ENCODE measurements at places on chromosomes 11 and 22. TPM values are rescaled to one million over a fixed set of nuclear protein-coding genes. Genes with fewer than 3 reads are reported as not detected.

GRCh38 chr11:7278314-7278917 lies 26.7 kb downstream of the SYT9 start:
- H3K27me3 ChIP-seq, result no peaks in the 10 kb centered on the region
- no peaks in the 10 kb centered on the region for H3K36me3 ChIP-seq
- H3K4me3 ChIP-seq, result no peak overlapping the region
- H3K4me1 ChIP-seq, result no peaks in the 10 kb centered on the region
- no peak overlapping the region for H3K27ac ChIP-seq

DNA sequence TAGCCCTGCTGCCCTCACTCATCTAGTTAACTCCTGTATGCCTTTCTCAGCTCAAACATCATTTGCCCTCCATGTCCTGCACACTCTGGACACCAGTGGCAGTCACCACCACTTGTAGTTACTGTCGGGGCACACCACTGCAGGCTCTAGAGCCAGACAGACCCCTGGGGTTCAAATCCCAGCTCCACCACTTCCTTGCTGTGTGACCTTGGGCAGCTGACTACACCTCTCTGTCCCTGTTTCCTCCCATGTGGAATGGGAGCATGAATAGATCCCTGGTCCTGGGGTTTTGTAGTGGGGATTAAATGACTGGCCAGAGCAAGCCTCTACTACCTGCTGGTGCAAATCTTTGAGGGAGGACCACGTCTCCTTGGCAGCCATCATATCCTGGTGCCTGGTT lies 7.8 kb upstream of the IFT27 start:
- DNase-seq, result no peak
- no peaks in the 10 kb centered on the region for H3K4me1 ChIP-seq
- H3K4me3 ChIP-seq, result no peak overlapping the region
- H3K27ac ChIP-seq, result no peak overlapping the region
- H3K27me3 ChIP-seq, result no peaks in the 10 kb centered on the region
- no peaks in the 10 kb centered on the region for H3K36me3 ChIP-seq

The TREH gene
- total RNA-seq, result not detected

GRCh38 chr22:21696115-21696514 lies 30.3 kb downstream of the PPIL2 start:
- no peaks in the 10 kb centered on the region for H3K4me1 ChIP-seq
- no peak overlapping the region for H3K27ac ChIP-seq
- no peak overlapping the region for H3K4me3 ChIP-seq
- no peak for DNase-seq

DNA sequence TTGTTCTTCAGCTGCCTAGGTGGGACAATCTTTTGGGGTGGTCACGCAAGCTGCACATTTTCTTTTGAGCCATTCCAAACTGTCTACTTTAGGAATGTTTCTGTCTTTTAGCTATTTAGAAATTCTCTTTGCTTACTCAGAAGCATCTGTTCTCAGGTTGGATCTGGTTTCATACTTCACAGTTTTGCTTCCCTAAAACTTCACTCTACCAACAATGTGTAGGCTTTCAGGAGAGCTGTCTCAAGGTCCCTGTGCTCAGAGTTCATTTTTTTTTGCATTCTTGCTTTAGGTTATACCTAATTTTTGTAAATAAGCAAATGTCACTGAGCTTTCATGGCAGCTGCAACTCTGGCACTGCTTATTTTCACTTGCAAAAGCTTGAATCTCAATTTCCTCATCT lies 36.7 kb downstream of the CCDC90B start:
- no peaks in the 10 kb centered on the region for H3K4me1 ChIP-seq
- H3K4me3 ChIP-seq, result no peak overlapping the region
- H3K36me3 ChIP-seq, result no peaks in the 10 kb centered on the region
- no peak for DNase-seq
- H3K27ac ChIP-seq, result no peak overlapping the region

DNA sequence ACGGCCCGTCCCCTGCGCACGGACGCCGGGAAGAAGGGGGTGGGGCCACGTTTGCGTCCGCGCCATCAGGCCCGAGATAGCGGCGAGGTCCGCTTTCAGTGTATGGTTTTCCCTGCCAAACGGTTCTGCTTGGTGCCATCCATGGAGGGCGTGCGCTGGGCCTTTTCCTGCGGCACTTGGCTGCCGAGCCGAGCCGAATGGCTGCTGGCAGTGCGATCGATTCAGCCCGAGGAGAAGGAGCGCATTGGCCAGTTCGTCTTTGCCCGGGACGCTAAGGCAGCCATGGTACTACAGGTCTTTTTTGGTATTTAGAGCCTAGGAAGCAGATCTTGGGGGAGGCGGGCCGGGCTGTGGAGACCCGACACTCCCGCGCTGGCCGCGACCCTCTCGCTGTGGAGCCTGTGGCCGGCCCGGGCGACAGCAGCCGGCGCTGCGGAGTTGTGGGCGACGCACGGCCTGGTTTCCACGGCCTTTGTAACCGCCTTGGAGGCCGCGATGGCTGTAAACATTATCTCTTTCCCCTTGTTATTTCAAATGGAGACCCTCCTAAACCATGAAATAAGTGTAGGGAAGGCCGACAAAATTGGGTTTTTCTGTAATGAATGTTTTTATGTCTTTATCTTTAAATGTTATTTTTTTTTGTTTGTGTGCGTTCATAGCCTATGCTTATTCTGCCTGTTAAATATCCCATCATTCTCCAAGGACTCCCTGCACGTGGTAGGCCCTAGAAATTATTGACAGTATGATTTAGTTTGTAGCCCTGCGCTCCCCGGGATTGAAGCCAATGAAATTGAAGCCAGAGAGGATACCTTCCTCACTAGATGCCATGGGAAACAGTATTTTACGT lies at the start of gene AASDHPPT:
Gene AASDHPPT (plus strand): TSS at position 54 of the 847 bp plus-strand sequence. CDS start 49 bp downstream, at position 103.
- H3K27ac ChIP-seq, result peak within 1 kb of the TSS; percentile 93
- H3K27me3 ChIP-seq, result no peaks in the 10 kb centered on the region
- peak within 1 kb of the TSS; percentile 98 for H3K4me3 ChIP-seq
- no peaks in the 10 kb centered on the region for H3K36me3 ChIP-seq
- peaks cover 13% of the 10 kb centered on the region for H3K4me1 ChIP-seq

The APOA1 gene
- 4.8 TPM for total RNA-seq

DNA sequence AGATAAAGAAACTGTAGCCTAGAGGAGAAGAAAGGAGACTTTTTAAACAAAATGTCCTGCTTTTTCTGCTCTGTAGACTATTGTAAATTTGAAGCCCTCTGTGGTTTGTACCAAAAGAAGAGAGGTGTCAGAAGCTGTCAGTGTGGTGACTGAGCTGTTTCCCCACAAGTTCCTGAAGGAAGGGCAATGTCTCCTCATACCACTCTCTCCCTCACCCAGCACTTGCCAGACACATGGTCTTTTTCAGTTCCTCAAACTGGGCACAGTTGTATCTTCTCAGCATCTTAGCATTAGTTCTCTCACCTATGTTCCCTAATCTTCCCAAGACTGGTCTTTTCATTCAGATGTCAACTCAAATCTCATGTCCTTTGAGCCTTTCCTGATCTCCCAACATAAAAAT lies 4.3 kb downstream of the BCO2 start:
- H3K4me3 ChIP-seq, result no peak overlapping the region
- peaks cover 4% of the 10 kb centered on the region for H3K27me3 ChIP-seq
- no peak overlapping the region for H3K27ac ChIP-seq
- no peak for DNase-seq
- no peaks in the 10 kb centered on the region for H3K36me3 ChIP-seq

- no peak overlapping the region for H3K4me3 ChIP-seq
- H3K36me3 ChIP-seq, result no peaks in the 10 kb centered on the region
- peaks cover 7% of the 10 kb centered on the region for H3K4me1 ChIP-seq
These were observed 368.2 kb upstream of the CADM1 start for GRCh38 chr11:115872416-115872815.

The OSM gene
- total RNA-seq, result 5.9 TPM

- no peak overlapping the region for H3K4me3 ChIP-seq
- no peak overlapping the region for H3K27ac ChIP-seq
- H3K27me3 ChIP-seq, result peaks cover 9% of the 10 kb centered on the region
- no peaks in the 10 kb centered on the region for H3K36me3 ChIP-seq
- no peak for DNase-seq
These were observed 52.4 kb upstream of the SHISAL1 start for GRCh38 chr22:44365191-44365590.

The OTOG gene
- total RNA-seq, result not detected

DNA sequence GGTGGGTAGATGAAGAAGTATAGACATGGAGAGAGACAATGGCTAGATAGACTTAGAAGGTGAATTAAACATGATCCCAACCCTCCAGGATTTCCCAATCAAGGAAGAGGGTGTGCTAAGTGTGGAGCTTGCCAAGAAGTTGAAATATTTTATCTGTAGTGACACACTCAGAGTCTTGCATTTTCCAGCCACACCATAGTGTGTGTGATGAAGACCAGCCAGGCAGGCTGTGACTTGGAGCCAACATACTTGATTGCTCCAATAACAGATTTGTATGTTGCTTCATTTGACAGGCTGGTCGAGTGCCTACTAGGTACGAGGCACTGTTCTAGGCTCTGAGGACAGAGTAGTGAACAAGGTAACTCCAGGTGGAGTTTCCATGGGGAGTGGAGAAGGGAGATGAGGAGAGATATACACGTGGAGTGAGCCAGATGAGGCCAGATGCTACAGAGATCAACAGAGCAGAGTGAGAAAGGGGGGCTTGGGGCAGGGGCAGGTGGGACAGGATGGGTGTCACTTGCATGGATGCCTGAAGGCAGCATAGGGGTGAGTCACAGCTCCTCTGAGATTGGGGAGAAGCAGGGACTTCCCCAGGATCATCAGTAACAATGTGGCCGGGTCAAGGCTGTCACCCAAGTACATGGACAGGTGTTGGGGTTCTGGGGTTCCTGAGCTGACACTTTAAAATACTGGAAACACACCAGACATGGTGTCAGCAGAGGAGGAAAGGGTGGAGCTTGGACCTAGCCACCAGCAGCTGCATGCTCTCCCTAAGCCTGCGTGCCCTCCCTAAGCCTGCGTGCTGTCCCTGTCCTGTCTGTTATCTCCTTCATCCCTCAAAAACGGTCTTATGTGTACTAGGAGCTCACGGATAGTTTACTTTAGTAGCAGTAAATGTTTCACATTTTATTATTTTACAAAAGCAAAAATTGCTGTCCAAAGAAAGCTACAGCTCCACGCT lies 23.6 kb downstream of the PDGFB start:
- no peak for DNase-seq
- no peaks in the 10 kb centered on the region for H3K36me3 ChIP-seq
- no peak overlapping the region for H3K4me3 ChIP-seq
- H3K27me3 ChIP-seq, result peaks cover 11% of the 10 kb centered on the region
- H3K4me1 ChIP-seq, result peaks cover 4% of the 10 kb centered on the region
- H3K27ac ChIP-seq, result no peak overlapping the region
